ENCODE measurements at places on chromosomes 2 and 18.

DNA sequence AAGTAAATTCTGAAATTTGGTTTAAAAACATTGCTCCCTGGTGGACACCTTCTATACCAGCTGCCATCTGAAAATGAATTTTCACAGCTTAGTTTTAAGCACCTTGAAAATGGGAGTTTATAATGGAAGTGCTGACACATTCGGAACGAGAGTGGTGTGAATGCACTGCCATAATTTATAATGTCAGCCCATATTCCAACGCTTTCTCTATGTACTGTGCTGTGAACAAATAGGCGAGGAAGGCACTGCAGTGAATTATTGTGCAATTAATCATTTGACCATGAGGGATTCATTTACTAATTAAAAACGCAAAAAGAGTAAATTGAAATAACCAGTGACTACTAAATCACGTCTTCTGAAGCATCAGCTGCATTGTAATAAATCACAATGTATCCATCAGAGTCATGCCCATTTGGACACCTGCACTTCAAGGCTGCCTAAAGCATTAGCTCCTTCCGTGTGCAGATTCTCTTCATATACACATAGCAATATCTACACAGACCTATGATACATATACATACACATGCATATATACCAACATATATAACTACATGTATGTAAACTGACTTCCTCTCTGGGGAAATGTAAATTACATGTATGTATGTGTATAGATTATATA is 699.8 kb downstream of the GALR1 start:
- no peak for DNase-seq

- DNase-seq = no peak
Measured at GRCh38 chr2:156565066-156565710, 129.0 kb downstream of the GPD2 start.

- peak; percentile 67 for DNase-seq
Measured at GRCh38 chr2:160820691-160821090, 327.1 kb upstream of the RBMS1 start.

- peak; percentile 46 for DNase-seq
Measured at GRCh38 chr2:164560181-164560792, 61.0 kb downstream of the GRB14 start.

GRCh38 chr18:54672846-54673475 is 81.9 kb downstream of the DYNAP start:
- no peak for DNase-seq

DNA sequence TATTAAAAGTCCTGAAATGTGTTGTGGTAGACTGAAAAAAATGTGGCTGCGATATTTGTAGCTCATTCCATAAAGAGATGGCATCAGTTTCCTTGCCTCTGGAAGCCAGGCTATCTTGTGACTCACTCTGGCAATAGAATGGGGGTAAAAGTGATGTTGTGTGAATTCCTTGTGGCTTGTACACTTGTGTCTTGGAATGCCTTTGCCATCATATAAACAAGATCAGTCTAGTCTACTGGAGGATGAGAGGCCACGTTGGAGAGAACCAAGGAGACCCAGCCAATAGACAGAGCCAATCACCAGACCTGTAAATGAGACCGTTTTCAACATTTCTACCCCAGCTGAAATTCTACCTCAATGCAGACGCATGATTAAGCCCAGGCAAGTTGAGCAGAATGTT is 254.1 kb downstream of the TRIB2 start:
- no peak for DNase-seq

GRCh38 chr2:218582076-218582475 is 13.4 kb downstream of the CNOT9 start:
- peak; percentile 37 for DNase-seq
